EL (cell line): ENCODE measurements at places on chromosomes 1 and 21.

DNA sequence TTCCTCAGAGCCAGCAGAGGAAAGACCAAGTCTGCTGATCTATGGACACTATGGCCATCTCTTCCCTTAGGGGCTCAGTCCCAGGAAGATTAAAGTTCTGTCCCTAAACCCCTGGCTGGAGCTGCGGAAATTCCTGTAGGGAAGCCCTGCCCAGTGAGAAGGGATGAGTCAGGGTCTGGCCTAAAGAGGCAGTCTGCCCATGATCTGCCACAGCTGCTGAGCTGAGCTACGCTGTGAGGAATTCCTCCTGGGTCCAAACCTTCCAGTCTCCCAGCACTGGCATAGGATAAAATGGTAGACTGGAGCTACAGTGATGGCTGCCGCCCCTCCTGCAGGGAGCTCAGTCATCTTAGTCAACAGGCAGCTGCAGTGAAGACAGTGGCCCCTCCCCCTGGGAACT is 213.7 kb downstream of the BRINP2 start:
- peak; percentile 3 for DNase-seq

DNA sequence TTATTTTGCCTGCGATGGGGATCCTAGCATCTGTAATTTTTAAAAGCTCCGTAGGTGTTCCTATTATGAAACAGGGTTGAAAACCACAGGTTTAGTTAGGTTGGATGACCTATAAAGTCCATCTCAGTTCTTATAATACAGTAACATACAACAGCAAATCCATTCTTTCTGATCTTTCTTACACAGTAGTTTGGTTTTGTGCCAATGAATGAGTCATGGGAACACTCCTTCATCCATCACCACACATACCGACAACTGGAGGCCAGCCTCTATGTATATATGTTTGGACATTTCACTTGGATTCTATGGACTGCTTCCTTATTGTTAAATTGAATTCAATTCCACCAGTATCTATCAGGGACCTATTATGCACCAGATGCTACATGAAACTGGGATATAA is 118.4 kb upstream of the L1TD1 start:
- peak; percentile 60 for DNase-seq

DNA sequence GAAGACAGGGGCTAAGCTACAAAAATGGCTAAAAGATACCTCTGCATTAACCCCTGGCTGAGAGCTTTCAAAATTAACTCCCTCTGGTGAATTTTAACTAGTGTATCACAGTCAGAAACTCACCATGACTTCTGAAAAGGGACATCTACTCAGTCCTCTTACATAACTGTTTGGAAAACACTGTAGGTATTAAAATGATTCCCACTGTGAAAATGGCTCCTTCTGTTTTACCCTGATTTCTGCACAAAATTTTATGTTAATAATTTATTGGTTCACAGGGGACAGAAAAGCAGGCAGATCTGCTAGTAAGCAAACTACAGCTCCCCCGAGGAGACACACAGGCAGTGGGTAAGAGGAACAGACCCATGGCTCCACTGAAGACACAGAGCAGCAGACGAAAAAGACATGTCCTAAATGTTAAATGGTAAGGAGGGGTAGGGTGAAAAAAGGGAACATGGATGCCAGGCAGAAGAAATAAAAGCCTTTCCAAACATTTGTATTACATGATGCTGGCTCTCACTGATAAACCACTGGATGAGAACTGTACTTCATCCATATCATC is 111.7 kb downstream of the SLC45A1 start:
- DNase-seq = no peak

DNA sequence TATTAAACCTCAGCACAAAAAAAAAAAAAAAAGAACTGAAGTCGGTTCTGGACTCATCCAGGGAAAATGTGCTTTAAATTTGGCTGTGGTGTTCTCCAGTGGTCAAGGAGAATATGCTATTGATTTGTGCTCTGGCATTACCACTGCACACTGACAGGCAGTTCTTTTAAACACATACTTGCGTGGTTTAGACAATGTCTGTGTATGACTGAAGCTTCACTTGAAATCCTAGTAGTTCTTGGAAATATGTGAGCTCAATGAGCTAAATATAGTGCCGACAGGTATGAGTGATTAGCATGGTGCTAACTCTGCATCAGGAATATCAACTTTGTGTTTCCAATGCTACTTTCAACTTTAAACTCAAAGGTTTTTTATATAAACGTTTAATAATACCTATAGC is 415.6 kb downstream of the SMYD3 start:
- DNase-seq = no peak

- no peak for DNase-seq
Measured at GRCh38 chr1:211722277-211723175, 47.1 kb upstream of the NEK2 start.

- DNase-seq = no peak
Measured at GRCh38 chr1:211527006-211527405, 35.0 kb upstream of the RD3 start.

GRCh38 chr1:42033629-42034028 is 114.9 kb upstream of the HIVEP3 start:
- DNase-seq = no peak

GRCh38 chr1:198906739-198907422 is 268.0 kb downstream of the PTPRC start:
- DNase-seq = no peak
